ENCODE measurements at places on chromosomes 5 and 9.

GRCh38 chr5:169020102-169020501 is 280.8 kb downstream of the SLIT3 start:
- DNase-seq = no peak

- no peak for DNase-seq
Observed at GRCh38 chr9:86185872-86186271, 73.6 kb downstream of the C9orf153 start.

DNA sequence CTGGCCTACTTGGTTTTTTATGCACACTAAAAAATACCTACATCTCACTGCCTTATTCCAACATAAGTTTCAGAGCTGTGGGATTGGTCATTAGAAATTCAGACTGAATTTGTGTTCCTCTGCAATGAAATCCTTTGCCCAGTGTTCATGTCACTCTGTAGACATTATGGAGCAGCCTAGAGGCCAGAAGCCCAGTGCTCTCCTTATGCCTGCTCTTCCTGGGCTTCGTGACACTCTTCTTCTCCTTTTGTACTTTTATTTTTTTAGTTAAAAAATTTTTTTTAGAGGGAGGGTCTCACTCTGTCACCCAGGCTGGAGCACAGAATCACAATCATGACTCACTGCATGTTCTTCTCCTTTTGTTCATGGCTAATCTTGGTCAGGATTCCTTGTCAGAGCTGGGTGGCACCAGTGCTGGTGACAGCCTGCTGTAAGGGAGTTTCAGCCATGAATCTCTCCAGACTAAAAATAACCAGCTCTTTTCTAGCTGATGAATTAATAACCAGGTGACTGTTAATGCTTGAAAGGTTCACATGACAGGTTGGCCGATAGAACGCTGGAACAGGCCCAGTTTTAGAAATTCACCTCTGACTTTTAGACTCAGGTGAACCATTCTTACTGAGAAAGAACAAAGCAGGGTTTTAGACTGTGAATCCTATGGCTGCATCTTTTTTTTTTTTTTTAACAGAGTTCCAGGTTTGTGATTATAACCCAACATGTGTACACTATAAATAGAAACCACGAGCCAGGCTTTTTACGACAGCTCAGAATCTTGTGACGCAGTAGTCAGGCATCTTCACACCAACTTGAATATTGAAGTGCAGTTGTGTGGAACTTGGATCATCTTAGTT is 34.1 kb upstream of the C5orf47 start:
- DNase-seq = no peak

DNA sequence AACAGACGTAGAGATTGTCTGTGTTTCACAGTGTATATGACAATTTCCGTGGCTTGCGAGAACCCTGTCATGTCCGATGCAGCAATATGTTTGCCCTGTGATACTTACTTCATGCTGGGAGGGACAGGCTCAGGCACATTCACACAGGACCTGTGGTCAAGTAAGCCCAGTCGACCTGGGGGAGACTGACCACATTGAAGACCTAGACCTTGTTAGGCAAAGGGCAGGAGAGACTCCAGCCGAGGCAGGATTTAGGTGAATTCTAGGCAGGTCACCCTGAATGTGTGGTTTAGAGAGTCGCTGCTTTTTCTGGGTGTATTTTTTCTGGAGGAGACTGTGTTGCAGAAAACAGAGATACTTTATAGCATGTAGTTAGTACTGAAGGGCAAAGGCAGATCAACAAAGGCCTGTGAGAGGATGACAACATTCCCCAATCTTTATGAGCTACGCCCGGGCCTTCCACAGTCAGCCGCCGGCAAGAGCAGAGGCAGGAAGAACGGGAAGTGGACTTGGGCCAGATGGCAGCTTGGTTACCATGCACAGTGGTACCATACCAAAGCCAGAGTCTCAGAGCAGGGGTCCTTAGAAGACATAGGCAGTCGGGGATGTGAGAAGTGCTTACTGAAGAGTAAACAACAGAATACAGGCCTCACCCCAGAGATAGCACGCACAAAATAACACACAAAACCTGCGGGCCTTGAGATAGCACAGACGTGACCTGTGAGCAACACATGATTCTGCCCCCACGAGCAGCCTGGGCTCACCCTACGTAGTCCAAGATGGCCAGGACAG is 220.7 kb downstream of the CACNA1B start:
- DNase-seq = no peak

DNA sequence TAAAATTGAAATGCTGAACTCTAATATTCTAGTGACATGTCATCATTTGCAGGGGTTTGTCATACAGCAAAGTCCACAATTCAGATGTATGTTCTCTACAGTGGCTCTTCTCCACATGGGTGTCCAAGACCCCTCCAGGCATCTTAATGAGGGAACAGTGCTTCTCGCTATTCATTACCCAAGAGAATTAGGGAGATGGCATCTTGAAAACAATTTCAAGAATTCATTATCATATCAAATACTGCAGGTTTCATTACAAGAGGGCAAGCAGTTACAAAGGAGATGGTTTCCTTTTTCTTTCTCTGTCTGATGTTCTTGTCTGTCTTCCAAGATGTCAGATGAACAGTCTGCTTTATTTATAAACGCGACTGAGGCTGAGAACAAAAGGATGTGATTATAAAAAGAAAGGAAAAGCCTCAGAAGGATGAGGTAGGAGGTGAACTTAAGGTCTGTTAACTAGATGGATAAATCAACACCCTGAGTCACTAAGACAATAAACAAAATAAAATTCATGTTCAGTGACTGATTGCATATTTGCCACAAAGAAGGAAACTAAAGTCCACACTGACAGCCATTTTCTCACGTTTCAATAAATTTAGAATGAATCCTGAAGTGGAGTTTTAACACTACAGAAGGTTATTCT is 326.7 kb upstream of the EFNA5 start:
- no peak for DNase-seq

DNA sequence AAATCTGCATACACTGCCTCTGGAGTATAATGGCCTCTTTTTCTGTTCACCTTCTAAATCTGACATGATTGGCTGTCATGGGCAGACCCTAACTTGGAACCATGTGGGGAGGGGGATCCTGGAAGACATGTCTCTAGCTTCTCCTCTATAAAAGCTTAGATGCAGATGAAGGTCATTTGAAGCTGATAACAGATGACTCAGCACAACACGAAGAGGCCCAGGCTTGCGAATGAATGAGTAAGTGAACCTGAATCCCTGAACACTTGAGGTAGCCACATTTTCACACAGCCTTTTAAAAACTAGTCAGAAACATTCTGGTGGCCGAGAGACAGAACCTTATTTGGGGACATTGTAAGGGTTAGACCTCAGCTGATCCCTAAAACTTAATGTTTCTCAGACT is 282.6 kb downstream of the ELAVL2 start:
- DNase-seq = no peak

- DNase-seq = no peak
Observed at GRCh38 chr5:16944816-16945562, 8.9 kb upstream of the MYO10 start.
